ENCODE measurements at places on chromosomes 12 and 14. TPM values are rescaled to one million over a fixed set of nuclear protein-coding genes. Genes with fewer than 3 reads are reported as not detected.

Gene MIP
- 0.15 TPM for total RNA-seq

Gene LHX5
- total RNA-seq = 0.06 TPM

Gene CPM
- 7.7 TPM for total RNA-seq

Gene KRT72
- not detected for total RNA-seq

Gene ARMH4
- 0.71 TPM for total RNA-seq

Gene TMEM179
- total RNA-seq = 0.24 TPM

Gene CSRP2
- 20.3 TPM for total RNA-seq

Gene ZFHX2
- 0.99 TPM for total RNA-seq

Gene CCDC91
- total RNA-seq = 27.5 TPM

Gene KRT83
- total RNA-seq = 2.4 TPM

Gene PPP4R4
- 0.24 TPM for total RNA-seq

Gene NFE2
- total RNA-seq = not detected

Gene PIANP
- 0.96 TPM for total RNA-seq

Gene P3H3
- 28.7 TPM for total RNA-seq

Gene PPP1R13B
- 5.2 TPM for total RNA-seq

Gene A2M
- 0.11 TPM for total RNA-seq

Gene IL22
- total RNA-seq = not detected

Gene PUS7L
- total RNA-seq = 2.9 TPM

Gene CIT
- total RNA-seq = 14.3 TPM

Gene VRTN
- not detected for total RNA-seq

Gene NAB2
- 14.0 TPM for total RNA-seq

Gene ACOT6
- not detected for total RNA-seq

Gene SERPINA10
- total RNA-seq = not detected

Gene HAL
- 0.74 TPM for total RNA-seq

Gene SOS2
- total RNA-seq = 9.6 TPM

Gene HOXC10
- total RNA-seq = 2.8 TPM

Gene DNAAF2
- total RNA-seq = 12.6 TPM

Gene VSIG10
- total RNA-seq = 17.0 TPM

Gene RAD9B
- total RNA-seq = 0.30 TPM

Gene BDKRB1
- total RNA-seq = 0.66 TPM

Gene ATL1
- total RNA-seq = 5.9 TPM

Gene ZFP36L1
- 177 TPM for total RNA-seq

Gene RASSF8
- total RNA-seq = 6.9 TPM

Gene IQSEC3
- 0.02 TPM for total RNA-seq

Gene SPRYD3
- 31.9 TPM for total RNA-seq

Gene CFAP251
- total RNA-seq = 1.3 TPM

Gene GSG1
- 0.65 TPM for total RNA-seq

Gene SLCO1C1
- not detected for total RNA-seq

Gene KCNC2
- not detected for total RNA-seq

Gene BORCS5
- 9.7 TPM for total RNA-seq

Gene ALDH1L2
- total RNA-seq = 4.7 TPM

Gene TWF1
- total RNA-seq = 91.9 TPM

Gene KLRG1
- total RNA-seq = 1.5 TPM

Gene KCNK13
- total RNA-seq = 0.18 TPM

Gene MUCL1
- not detected for total RNA-seq

Gene TC2N
- 0.76 TPM for total RNA-seq

Gene INHBE
- total RNA-seq = 0.04 TPM

Gene GPR162
- total RNA-seq = 0.64 TPM

Gene FOXN4
- 0.08 TPM for total RNA-seq

Gene PZP
- total RNA-seq = not detected

Gene PHC1
- 10.9 TPM for total RNA-seq

Gene MRPL52
- total RNA-seq = 212 TPM

Gene SLC25A47
- not detected for total RNA-seq

Gene MYH6
- total RNA-seq = 0.11 TPM

Gene CATSPERB
- not detected for total RNA-seq

Gene KRT82
- not detected for total RNA-seq

Gene PROX2
- not detected for total RNA-seq

Gene KRT2
- not detected for total RNA-seq

Gene LRIG3
- total RNA-seq = 4.8 TPM

Gene SLCO1A2
- total RNA-seq = 0.11 TPM
